Substantia nigra (tissue), 51 donors: ENCODE measurements at places on chromosomes 3 and 15.
A peak's percentile ranks its signal among the peaks of the same experiment; 100 is the strongest.

DNA sequence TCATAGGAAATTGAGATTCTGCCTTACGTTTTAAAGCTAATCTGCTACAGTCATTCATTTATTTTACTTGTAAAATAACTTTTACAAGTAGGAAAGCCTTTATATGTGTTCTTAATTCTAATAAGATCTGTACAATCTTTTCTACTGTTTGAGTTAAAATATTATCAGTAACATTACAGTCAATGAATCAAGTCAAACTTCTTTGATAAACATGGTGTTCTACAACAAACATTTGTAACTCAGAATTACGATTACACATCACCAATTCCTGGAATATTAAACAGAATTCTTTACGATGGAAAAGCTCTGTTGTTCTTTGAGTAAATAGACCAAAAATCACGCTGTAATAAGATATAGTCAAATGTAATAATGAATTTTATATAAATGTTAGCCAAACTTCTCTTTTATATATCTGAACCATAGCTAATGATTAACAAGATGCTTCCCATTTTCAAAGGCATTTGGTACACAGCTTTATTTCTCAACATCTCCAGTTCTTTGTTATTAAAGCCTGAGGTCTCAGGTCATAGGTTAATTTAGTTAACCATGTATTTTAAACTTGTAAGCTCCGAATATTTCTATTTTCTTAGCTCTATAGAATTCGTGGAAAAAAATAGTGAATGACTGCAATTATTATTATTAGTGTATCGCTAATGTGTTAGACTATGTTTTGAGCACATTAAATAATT is 232.4 kb downstream of the NAALADL2 start:
- no peak for DNase-seq

DNA sequence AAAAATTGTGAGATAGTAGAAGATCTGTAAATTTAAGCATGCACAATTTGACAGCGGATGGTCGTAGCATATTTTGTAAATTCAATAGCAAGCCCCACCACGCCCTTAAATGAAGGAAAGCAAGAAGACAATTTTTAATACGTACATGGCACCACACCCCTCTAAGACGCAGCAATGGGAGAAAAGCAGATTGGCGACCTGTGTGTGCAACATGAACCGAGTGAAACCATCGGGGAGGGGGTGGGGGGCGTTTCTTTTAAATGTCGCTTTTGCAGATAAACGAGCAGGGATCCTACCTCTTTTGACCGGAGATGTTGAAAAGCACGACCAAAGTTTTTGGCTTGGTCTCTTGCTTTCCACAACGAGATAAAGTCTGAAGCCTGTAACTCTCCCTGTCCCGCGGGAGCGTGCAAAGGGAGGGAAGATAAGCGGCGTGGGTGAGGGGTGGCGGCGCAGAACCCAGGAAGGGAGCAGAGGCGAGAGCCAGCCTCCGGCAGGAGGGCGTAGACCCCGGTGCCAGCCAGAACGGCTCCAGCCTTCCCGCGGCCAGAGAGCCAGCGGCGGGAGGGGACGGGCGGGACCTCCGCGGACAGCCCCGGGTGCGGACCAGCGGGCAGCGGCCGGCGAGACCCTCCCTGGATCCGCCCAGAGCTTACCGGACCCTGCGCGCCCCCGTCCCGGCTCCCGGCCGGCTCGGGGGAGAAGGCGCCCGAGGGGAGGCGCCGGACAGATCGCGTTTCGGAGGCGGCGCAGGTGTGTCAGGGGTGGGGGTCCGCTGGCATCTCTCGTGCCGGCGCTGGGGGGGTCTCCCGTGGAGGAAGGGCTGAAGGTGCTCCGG is at the start of gene CHL1:
Gene CHL1 (plus strand): TSS at position 453 of the 838 bp plus-strand sequence. CDS start 123,014 bp downstream, outside the sequence.
- peak; percentile 20 for DNase-seq

DNA sequence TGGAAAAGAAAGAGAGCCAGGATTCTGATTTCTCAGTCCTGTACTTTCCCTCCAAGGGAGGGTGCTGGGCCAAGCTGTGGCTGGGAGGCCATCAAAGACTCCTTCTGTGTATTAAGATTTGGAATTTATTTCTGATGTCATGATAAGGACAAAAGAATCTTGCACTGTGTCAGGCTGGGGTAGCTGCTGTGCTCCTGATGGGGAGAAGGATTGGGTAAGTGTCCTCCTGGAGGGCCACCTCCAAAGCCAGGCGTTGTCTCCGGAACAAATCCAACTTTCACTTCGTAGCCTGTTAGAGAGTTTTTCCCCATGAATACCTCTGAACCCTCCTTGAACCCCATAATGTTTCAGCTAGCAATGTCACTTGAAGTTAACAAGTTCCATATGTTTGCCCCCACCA is 29.9 kb downstream of the CLDN11 start:
- no peak for DNase-seq

GRCh38 chr3:167078070-167078622 is 302.0 kb downstream of the ZBBX start:
- DNase-seq, result no peak

DNA sequence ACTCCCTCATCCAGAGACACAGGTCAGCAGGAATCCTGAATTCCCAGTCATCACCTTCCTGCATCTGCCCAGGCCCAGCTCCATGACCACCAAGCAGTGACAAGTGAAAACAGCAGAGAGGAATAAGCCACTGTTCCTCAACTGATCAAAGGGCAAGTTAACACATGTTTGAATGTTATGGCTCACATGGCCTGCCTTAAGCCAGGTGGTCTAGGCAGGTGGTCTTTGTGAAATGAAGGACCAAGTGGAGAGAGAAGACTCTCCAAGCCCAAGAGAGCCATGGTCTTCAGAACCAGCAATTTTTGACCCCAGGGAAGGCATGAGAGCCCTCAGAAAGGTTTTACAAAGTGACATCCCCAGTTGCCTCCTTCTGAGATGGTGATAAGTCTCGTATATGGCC is 161.8 kb downstream of the EPHB1 start:
- DNase-seq, result no peak

- no peak for DNase-seq
Measured at GRCh38 chr3:15290736-15291135, 41.6 kb downstream of the SH3BP5 start.

DNA sequence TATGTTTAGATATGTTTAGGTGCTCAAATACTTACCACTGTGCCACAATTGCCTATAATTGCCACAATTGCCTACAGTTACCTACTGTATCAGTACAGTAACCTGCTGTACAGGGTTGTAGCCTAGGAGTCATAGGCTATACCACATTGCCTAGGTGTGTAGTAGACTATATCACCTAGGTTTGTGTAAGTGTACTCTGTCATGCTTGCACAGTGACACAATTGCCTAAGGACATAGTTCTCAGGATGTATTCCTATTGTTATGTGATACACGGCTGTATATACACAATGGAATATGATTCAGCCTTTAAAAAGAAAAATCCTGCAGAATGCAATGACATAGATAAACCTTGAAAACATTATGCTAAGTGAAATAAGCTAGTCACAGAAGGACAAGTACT is 264.8 kb downstream of the RAP2B start:
- no peak for DNase-seq

- no peak for DNase-seq
Measured at GRCh38 chr15:99452010-99452409, 113.8 kb upstream of the MEF2A start.

DNA sequence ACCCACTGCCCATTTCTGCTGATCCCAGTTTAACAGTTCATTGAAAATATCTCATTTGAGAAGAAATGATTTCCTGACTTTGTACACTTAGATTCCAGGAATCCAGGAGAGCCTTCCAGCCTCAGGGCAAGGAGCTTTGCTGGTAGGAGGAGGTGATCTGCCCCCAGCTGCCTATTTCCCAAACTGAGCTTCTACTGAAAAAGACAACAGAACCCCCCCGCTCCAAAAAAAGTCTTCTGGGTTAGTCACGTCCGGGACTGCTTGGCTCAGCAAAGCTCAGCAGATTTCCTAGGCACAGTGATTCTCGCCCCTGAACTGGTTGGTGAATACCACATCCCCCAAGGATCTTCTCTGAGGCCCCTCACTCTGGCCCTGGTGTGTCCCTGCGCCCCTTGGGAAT is 13.1 kb downstream of the SLC6A6 start:
- DNase-seq, result no peak

GRCh38 chr3:194031349-194031748 is 104.6 kb upstream of the HES1 start:
- no peak for DNase-seq

GRCh38 chr3:11727207-11727606 is 83.5 kb upstream of the VGLL4 start:
- DNase-seq, result no peak

- DNase-seq, result no peak
Measured at GRCh38 chr3:139774560-139775302, 97.0 kb upstream of the NMNAT3 start.

- no peak for DNase-seq
Measured at GRCh38 chr3:36796881-36797280, 32.5 kb upstream of the DCLK3 start.
